ENCODE measurements at places on chromosomes 11 and 22.
A peak's percentile ranks its signal among the peaks of the same experiment; 100 is the strongest.

DNA sequence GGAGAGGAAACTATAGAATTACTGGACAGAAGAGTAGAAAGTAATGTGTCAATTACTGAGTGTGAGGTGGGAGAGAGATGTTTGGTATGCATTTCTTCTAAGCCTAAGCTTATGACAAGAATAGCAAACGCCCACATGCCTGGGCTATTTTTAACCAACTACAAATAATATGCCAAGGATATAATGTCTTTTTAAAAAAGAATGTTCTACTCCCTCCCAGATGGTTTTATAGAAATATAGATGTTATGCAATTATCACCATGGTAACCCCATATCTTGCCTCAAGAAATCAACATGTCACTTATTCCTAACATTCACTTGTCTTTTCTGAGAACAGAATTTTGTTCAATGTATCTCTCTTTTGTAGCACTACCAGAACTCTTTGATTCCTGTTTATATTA, 996.7 kb upstream of the CHORDC1 start:
- no peak for DNase-seq

- no peak for DNase-seq
Observed at GRCh38 chr22:39148026-39148726, 4.3 kb downstream of the CBX7 start.

DNA sequence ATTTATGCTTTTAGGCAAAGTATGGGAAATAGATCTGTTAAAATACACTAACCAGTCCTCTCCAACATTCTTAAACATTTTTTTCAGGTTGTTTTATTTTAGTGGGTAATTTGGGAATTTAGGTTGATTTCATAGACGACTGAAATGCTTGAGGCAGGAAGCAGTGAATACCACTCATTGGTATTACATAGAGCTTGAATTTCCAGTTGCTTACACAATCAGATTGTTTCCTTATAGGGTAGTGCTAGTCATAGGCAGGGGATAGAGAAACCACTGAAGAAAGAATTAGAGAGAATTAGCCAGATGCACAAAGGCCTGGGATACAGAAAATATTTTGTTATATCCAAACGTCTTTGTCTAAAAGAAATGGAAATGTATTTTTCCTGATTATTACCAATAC, 23.9 kb upstream of the LYVE1 start:
- no peak for DNase-seq

DNA sequence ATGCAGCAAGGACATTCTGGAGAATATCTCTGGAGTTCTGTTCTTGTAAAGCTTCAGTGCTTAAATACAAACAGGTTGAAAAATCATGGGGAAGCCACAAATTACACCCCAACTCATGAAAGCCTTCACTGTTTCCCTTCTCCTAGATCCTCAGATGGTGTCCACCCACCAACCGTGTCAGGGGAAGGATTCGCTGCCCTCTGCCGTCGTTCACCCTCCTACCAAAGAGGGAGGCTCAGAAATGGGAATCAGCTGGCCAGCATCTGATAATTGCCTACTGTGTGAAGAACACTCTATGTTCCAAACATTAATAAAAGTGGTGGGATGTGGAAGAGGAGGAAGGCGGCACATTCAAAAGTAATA, 7.4 kb upstream of the HEPACAM start:
- DNase-seq = no peak

GRCh38 chr22:49602481-49602880, 225.2 kb downstream of the BRD1 start:
- no peak for DNase-seq

- DNase-seq = no peak
Observed at GRCh38 chr11:65362320-65362931, 7.9 kb downstream of the TIGD3 start.

DNA sequence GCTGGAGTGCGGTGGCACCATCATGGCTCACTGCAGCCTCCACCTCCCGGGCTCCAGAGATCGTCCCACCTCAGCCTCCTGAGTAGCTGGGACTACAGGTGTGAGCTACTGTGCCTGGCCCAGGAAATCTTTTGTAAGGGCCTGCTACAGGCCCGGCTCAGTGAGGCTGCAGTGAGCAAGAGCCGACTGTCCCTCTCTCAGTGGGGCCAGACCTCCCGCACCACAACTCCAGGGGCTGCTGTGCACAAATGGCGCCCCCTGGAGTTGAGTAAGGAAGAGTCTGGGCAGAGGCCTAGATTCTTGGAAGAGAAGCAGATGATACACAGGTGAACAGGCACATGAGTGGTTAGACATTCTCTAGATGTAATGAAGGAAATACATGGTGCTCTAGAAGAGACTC, 7.0 kb downstream of the SERHL2 start:
- no peak for DNase-seq

- DNase-seq = no peak
Observed at GRCh38 chr11:84648471-84648870, 978.7 kb downstream of the DLG2 start.

GRCh38 chr11:1219834-1220815, 2.7 kb upstream of the MUC5B start:
- no peak for DNase-seq

DNA sequence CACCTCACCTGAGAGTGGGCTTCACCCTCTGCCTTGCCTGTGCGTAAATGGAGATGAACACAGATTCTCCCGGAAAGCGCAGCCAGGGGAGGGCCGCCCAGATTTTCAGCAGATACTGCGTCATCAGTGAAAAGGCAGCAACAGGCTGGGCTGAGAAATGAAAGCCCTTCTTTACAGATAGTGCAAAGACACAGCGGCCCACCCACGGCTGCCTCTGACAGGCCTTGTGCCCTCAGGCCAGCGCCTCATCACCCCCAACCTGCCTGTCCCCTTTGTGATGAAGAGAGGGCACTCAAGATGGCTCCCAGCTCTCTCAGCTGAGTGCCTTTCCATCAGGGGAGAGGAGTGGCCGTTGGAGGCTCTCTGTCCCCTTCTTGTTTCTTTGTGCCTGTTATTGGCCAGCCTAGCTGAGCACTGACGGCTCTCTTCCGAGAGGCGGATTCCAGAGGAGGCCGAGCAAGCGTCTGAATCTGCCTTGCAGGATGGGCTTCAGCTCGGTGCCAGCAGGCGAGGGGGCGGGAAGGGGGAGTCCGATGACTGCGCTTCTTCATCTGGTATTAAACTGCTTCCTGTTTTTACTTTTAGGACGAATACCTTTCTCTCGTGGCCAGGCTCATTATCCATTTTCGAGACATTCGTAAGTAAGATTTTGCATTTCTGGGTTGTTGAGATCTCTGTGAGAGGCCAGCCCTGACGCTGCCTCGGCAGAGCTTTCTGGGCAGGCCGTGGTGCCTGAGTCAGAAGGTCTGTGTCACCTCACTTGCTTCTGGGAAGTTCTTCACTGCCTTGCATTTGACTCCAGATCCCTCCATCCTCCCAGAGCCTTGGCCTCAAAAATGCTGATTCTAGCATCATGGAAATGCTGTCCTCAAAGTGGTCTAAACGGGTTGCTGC, 43.7 kb downstream of the MED15 start:
- DNase-seq = no peak

DNA sequence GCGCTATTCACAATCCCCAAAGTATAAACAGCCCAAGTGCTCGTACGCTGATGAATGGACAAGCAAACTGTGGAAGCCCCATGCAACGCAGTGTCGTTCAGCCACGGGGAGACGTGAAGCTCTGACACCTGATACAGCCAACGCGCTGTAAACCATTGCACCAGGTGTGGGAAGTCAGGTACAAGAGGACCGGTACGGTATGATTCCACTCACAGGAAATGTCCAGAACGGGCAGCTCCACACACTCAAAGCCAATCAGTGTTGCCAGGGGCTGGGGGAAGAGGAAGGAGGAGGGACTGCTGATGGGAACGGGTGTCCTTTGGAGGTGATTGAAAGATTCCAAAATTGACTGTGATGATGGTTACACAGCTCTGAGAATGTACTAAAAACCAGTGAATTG, 64.5 kb downstream of the BRD1 start:
- DNase-seq = no peak

DNA sequence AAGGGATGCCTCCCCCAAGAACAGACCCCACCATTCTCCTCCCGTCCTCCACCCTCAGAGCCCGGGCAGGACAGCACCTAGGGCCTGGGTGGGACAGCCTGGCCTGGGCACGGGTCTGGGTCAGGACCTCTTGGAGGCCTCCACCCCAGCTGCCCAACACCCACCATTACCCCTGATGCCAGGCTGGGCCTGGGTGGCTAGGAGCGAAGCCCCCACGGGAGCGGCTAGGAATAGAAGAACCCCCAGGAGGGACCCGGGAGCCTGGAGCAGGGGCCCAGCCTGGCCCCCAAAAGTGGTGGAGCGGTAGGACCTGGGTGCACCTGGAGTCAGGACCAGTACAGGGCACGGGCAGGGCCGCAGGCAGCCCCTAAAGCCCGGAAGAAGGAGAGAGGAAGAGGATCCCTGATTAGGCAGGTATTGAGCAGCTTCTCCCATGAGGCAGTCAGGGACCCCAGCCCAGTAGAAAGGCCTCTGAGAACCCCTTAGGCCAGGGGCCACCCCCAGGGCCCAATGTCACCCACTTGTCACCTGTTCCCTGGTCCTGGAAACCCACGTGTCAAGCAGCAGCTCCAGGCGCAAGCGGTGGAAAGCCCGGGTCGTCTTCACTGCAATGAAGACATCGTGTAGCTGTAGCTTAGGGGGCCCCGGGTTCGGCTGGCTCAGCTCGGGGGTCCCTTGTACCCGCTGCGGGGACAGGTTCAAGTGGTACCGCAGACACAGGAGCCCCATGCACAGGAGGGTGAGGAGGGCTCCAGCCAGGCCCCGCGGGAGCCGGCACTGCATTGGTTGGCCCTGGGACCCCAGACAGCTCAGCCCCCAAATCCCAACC, 575 bp downstream of the MFNG start:
- no peak for DNase-seq

DNA sequence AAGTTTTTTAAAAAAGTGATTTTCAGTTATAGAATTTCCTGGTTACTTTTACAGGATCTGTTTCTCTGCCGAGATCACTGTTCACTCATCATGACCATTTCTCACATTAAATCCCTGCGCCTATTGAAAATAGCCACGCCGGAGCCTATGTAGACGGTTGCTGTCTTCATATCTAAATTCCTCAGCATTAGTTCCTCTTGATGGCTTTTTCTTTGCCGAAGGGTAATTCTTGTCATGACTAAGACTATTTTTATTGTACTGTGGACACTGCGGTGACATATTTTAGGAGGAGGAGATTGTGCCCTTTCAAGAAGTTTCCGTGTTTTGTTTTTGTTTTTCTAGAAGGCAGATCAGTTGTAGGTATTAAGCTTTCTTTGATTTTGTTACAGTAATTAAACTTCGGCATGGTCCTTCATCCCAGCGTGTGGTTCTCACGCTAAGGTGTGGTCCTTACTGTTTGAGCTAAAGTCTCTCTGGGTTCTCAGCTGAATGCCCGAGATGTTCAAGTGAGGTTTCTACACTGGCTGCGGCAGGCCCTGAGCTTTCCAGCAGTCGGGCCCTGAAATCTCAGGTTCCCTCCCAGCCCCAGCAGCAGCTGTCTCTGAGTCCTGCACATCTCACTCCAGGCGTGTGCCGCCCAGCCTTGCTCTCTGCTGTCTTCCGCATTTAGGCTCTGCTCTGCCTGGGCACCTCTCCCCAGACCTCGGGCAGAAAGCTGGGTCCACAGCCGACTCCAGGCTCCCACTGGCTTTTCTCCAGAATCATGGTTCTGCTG, 1110.5 kb downstream of the TBC1D22A start:
- DNase-seq = no peak

DNA sequence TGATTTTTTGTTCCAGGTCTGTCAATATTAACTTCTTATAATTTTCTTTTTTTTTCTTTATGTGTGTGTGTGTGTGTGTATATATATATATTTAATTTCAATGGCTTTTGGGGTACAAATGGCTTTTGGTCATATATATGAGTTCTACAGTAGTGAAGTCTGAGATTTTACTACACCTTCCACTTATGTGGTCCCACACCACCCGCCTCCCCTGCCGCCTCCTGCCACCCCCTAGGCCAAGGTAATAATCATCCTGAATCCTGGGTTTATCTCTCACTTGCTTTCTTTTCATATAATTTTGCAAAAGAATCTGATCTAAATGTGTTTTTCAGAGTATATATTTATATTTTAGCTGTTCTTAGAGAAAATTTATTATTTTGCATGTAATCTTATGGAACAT, 11.1 kb downstream of the NEAT1 start:
- no peak for DNase-seq

DNA sequence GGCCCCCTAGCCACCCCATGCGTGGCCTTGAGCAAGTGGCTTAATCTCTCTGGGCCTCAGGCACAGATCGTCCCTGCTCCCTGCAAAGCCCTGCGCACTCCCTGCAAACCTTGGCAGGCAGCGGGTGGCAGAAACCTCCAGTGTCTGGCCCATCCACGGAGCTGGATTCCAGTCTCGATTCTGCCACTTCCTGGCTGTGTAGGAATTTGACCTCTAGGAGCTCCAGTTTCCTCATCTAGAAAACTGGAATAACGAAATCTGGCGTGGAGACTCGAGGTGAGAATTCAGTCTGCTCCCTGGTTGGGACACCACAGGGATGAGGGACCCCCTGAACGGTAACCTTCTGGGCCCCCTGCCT, 186.9 kb downstream of the MN1 start:
- DNase-seq = no peak

DNA sequence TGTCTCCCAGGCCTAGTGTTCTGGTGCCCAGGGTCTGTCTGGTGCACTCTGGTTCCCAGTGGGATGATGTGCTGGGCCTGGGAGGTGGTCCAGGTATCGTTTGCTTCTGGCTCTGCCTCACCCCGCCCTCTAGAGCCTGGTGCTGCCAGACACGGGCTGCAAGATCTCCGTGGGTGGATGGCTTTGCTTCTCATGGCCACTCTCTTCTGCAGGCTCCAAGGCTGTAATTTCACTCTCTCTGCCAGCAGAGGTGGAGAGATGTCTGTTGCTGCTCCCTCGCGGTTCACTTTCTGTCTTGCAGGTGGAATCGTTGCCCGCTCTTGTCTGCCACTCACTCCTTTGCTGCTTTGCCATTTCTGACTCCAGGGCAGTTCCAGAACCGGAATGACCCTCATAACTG, 13.4 kb downstream of the NADSYN1 start:
- no peak for DNase-seq

GRCh38 chr11:26522912-26523610, 49.0 kb downstream of the MUC15 start:
- DNase-seq = peak; percentile 4

DNA sequence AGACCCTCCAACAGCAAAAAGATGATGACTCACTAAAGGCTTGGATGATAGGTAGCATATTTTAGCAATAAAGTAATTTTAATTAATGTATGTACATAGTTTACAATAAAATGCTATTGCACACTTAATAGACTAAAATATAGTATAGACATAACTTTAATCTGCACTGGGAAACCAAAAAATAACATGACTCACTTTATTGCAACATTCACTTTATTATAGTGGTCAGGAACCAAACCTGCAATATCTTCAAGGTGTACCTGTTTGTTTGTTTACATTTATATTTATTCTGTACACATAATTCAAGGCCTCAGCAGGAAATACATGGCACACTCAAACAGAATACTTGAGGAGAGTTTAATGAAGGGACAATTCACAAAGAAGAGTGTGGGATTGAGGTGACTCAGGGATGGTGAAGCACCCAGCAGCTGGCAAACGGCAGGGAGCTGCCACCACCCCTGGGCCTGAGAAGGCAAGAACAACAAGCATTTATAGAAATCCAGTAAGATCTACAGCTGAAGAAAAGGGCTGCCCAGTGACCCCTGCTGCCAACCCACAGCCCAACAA, 51.5 kb upstream of the POU2AF2 start:
- no peak for DNase-seq

GRCh38 chr22:21650280-21650679, 8.2 kb downstream of the SDF2L1 start:
- no peak for DNase-seq
